ENCODE measurements at places on chromosomes 7 and 10. TPM values are rescaled to one million over a fixed set of nuclear protein-coding genes. Genes with fewer than 3 reads are reported as not detected.

Gene PPP1R17
- polyA plus RNA-seq, result not detected

Gene WDR86
- polyA plus RNA-seq, result 0.28 TPM

Gene CUX1
- 19.6 TPM for polyA plus RNA-seq

Gene MINDY4
- 1.4 TPM for polyA plus RNA-seq

Gene AGMO
- polyA plus RNA-seq, result 0.09 TPM

Gene PTEN
- polyA plus RNA-seq, result 18.2 TPM

Measured in esophagus (tissue), 2 donors.